ENCODE measurements at places on chromosomes 6 and 20. TPM values are rescaled to one million over a fixed set of nuclear protein-coding genes. Genes with fewer than 3 reads are reported as not detected.

Gene SOX18
- 0.58 TPM for total RNA-seq

Gene C6orf52
- not detected for total RNA-seq

Gene PI16
- total RNA-seq: 0.35 TPM

Gene PFDN6
- total RNA-seq: 43.9 TPM

Gene SNX5
- total RNA-seq: 57.8 TPM

Gene PDE7B
- total RNA-seq: 7.5 TPM

Gene EYA4
- not detected for total RNA-seq

Gene PACRG
- 0.12 TPM for total RNA-seq

Gene PTCRA
- total RNA-seq: not detected

Gene SLC35D3
- not detected for total RNA-seq

Gene TRIM31
- not detected for total RNA-seq

Gene NMBR
- not detected for total RNA-seq

Gene FAM209B
- not detected for total RNA-seq

Gene ADGRG6
- total RNA-seq: 12.1 TPM

Gene CLDN20
- total RNA-seq: not detected

Gene ACOT8
- total RNA-seq: 31.7 TPM

Gene BRD2
- total RNA-seq: 109 TPM

Gene RAMACL
- 0.23 TPM for total RNA-seq

Gene CSNK2B
- 210 TPM for total RNA-seq

Gene WFDC5
- not detected for total RNA-seq

Gene ZSCAN26
- total RNA-seq: 10.3 TPM

Gene MYCT1
- 3.1 TPM for total RNA-seq

Gene SSTR4
- not detected for total RNA-seq

Gene OR2H2
- not detected for total RNA-seq

Gene KAT14
- 15.7 TPM for total RNA-seq

Gene LPIN3
- 13.2 TPM for total RNA-seq

Gene CRISP2
- not detected for total RNA-seq

Gene TBXT
- not detected for total RNA-seq

Gene SMOC2
- 2.9 TPM for total RNA-seq

Gene METTL24
- not detected for total RNA-seq

Gene HLA-DRA
- total RNA-seq: not detected

Gene SLC26A8
- not detected for total RNA-seq

Gene PAK5
- total RNA-seq: not detected

Gene FAM184A
- total RNA-seq: not detected

Gene CALHM5
- total RNA-seq: 1.4 TPM

Gene BEND3
- total RNA-seq: 0.60 TPM

Gene RBPJL
- total RNA-seq: not detected

Gene STK4
- total RNA-seq: 12.5 TPM

Gene SPDEF
- not detected for total RNA-seq

Gene FOXQ1
- not detected for total RNA-seq

Gene LIN28B
- total RNA-seq: not detected

Gene SMLR1
- total RNA-seq: not detected

Gene GCNT2
- not detected for total RNA-seq

Gene HFE
- total RNA-seq: 8.7 TPM

Gene PET117
- 14.5 TPM for total RNA-seq

Gene DLK2
- 5.8 TPM for total RNA-seq

Gene POPDC3
- 26.6 TPM for total RNA-seq

Gene ERVFRD-1
- not detected for total RNA-seq

Gene RCAN2
- not detected for total RNA-seq

Gene CUL7
- total RNA-seq: 22.2 TPM

Gene TCEA2
- total RNA-seq: 33.0 TPM

Gene DDX27
- total RNA-seq: 18.4 TPM
